ENCODE measurements at places on chromosomes 3 and 15.

DNA sequence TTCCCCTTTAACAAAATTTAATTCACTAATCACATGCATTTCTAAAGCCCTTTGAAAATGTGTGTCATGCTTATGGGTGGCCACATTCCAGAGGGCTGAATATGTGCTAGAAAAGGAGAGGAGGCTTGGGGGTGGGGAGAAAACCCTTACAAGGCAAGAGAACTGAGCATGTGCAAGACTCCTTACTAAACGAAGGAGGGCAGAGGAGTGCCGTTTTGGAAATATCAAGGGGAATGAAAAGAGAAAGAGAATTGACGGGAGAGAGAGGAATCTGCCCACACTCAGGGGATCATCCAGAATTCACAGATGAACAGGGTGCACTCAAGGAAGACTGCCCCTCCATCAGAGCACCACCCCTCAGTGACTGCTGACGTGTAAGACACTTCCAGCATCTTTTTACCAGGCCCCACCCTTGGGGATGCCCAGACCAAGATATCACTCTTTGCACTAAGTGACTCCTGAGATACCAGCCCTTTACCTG lies 37.9 kb upstream of the TSC22D2 start:
- DNase-seq = no peak

DNA sequence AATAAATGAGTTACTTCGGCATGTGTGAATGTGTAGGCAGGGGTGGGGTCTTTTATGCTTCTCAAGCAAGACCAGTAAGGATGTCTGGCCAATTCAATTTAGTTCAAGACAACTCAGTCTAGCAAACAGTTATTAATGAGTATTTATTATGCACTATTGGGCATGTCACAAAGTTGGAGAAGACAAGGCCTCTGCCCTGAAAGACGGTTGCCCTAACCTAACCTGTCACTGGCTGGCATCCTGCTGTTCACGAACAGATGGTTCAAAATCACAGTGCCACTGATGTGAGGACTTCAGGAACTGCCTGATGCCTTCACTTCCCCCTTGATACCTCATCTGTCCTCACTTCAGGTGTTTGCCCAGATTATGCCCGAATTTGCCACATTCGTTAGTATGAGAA lies 217.8 kb downstream of the SOX2 start:
- no peak for DNase-seq

DNA sequence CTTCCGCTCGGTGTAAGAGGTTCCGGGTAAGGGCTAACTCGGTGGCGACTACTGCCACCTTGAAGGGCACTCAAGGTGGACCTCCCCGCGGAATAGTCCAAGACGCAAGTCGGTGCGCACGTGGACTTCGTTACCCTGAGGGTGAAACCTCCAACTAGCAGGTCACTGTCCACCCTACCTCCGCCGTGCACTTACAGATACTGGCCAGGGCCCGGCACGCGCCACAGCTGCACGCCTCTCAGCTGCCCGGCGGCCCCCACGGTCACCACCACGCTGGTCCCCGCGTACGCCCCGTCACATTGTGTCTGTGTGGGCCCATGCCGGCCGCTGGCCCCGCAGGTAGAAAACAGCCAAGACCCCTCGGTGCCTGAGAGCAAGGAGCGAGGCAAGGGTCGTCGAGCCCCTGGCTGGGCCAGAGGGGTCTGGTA lies 1.1 kb downstream of the LTK start:
- no peak for DNase-seq

GRCh38 chr15:80615783-80616391 lies 79.2 kb upstream of the ABHD17C start:
- peak; percentile 59 for DNase-seq

GRCh38 chr3:66353530-66353929 lies 132.7 kb downstream of the SLC25A26 start:
- no peak for DNase-seq

GRCh38 chr3:21564531-21564930 lies 186.5 kb downstream of the ZNF385D start:
- DNase-seq = no peak
